GOT3 (cell line): ENCODE measurements at places on chromosomes 11 and 22.

DNA sequence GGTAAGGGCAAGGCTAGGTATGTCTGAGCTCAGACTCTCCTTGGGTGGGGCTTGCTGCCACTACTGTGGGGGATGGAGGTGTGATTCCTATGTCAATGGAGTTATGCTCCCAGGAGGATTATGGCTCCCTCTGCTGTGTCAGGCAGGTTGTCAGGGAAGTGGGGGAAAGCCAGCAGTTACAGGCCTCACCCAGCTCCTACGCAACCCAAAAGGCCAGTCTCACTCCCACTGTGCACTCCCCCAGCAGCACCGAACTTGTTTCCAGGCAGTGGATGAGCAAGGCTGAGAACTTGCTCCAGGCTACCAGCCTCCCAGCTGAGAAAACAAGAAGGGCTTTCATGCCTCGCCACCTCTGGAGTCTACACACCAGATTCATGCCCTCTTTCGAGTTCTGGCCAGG, 18.2 kb downstream of the C11orf91 start:
- no peak for DNase-seq

- DNase-seq: no peak
Observed at GRCh38 chr11:130431331-130431773, 2.9 kb upstream of the ADAMTS8 start.

- no peak for DNase-seq
Observed at GRCh38 chr11:62035293-62035692, 67.9 kb upstream of the FTH1 start.

DNA sequence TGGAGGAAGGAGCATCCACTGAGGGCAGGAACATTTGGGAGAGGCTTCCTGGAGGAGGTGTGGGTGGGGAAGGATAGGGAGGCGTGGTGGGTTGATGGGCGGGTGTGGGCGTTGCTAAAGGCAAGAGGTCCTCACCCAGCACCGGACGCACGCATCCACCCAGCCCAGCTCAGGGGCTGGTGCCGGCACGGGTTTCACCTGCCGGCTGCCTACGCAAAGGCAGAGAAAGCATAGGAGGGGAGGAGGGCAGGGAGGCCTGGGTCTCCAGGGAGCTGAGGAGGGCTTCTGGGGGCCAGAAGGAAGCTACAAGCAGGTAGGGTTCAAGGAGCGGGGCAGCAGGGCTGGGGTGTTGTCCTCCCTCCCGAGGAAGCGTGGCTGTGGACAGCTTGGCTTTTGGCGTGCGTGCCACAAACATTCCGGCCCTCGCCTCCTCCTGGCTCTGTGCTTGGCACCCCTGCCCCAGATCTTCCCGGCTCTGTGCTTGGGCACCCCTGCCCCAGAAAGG, 7.8 kb downstream of the SSH3 start:
- DNase-seq: no peak

GRCh38 chr22:50250555-50251476, at the start of gene HDAC10:
HDAC10 (minus strand) TSS chr22:50251265; CDS start chr22:50251032, 233 bp downstream.
- no peak for DNase-seq

GRCh38 chr11:130308059-130308458, 6.7 kb downstream of the ZBTB44 start:
- DNase-seq: no peak

DNA sequence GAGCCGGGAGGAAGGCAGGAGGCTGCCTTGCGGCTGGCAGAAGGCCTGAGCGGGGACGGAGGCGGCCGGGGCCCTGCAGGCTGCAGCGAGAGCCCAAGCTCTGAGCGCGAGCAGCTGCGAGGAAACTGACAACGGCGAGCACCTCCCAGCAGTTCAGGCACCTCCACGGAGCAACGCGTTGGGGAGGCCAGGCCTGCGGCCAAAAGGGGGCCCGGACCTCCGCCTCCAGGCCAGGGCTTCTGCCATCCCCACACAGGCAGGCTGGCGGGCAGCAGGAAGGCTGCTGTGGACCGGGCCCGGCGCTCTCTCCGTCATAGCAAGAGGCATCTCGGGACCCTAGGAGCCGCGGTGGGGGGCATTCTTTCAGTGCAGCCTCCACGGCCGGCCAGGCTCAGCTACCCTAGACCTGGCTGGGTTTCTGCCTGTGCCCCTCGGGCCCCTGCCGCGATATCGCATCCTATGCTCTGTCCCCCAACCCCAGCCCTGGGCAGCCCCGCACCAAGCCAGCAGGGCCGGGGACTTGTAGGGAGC, 22.9 kb upstream of the SLC22A12 start:
- no peak for DNase-seq

DNA sequence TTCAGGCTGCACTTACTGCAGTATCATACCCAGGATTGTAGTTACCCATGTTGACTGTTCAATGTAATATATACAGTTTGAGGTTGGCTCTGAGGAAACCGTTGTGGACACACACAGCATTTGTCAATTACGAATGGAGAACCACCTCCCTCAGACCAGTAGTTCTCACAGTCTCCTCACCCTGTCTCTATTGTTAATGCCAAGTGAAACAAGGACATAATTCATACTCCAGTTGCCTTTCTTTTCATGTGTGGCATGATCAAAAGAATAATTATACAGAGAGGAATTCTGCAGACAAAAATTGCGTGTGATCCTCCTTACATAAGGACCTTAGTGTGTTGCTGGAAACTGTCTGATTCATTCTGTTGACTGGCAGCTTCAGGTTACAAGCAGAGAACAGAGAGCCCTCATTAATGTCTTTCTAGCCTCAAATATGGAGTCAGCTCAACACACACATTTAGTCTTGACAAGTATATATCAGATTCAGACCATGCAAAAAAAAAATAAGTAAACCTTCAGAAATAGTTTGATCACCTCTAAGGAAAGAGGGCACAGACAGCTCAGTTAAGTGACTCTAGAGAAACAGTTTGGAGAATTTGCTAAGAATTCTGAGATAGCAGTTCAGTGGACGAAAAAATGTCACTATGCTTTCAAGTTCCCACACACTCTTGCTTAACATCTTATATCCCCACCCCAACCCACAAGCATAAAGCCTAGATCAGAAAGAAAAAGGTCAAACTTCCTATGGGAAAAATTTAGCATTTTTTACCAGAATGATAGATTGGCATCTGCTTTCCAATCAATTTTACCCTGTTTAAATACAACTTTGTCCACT, 96.1 kb downstream of the MAML2 start:
- DNase-seq: no peak

DNA sequence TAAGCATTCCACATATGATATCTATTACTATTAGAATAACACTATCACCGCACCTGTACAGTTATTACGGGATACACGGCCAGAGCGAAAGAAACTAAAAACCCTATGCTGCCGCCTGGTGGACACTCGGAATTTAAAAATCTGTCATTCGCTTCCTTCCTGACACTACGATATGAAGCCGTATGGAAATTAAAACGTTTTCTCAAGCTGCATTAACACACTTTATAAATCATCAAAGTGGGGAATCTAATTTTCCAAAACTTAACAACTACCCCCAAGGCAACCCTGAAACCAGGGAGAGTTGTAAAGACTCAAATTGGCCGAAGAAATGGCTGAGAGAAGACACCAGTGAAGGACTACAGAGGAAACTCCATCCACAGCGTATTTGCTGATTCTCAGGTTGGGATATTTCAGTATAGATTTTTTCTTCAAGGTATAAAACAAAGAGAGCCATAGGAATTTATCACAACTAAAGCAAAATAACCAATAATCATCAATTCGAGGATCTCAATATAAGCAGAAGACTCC, 1.4 kb downstream of the CCDC73 start:
- no peak for DNase-seq

- DNase-seq: no peak
Observed at GRCh38 chr11:7871056-7871455, 60.0 kb downstream of the OR10A6 start.

- DNase-seq: no peak
Observed at GRCh38 chr11:37612146-37612545, 1014.1 kb upstream of the RAG2 start.

DNA sequence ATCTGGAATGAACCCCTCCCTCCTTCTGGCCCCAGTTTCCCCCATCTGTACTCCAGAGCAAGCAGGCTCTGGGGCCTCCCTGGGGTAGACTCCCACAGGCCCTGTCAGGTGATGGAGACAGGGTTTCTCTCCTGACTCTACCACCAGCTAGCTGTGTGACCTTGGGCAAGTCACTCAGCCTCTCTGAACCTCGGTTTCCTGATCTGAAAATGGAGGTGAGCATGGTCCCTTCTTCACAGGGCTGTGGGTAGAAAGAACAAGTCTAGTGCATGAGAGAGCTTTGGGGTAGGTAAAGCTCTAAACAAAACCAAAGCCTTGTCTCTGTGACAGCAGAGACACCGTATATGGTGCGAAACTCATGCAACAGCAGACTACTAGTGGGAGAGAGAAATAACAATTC, 5.6 kb downstream of the CD5 start:
- no peak for DNase-seq

- DNase-seq: no peak
Observed at GRCh38 chr22:37211075-37211865, 1.0 kb downstream of the SSTR3 start.

- DNase-seq: no peak
Observed at GRCh38 chr22:20582171-20582511, 74.7 kb downstream of the MED15 start.

GRCh38 chr22:49201046-49201970, 626.4 kb downstream of the BRD1 start:
- DNase-seq: no peak

DNA sequence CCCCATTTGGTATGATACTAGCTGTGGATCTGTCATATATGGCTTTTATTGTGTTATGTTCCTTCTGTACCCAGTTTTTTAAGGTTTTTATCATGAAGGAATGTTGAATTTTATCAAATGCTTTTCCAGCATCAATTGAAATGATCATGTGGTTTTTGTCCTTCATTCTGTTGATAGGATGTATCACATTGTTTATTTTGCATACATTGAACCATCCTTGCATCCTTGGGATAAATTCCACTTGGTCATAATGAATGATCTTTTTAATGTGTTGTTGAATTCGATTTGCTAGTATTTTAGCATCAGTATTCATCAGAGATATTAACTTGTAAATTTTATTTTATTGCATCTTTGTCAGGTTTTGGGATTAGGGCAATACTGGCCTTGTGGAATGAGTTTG, 31.1 kb downstream of the TAF1D start:
- no peak for DNase-seq

DNA sequence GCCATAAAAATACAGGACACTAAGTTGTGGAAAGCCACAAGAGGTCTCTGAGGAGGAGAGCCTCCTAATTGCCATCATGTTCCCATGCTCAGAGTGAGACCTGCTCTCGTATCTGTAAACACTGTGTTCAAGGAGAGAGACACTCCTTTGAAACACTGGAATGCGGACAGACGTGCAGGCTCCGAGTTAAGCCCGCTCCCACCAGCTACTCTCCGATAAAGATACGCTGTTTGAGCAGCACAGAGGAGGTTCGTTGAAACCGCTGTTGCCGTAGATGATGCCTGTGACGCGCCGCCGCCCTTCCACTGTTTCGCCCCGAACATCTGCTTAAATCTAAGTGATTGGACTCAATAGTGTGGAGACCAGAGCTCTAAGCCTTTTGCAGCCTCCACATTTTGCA, 25.1 kb downstream of the NUP50 start:
- no peak for DNase-seq

GRCh38 chr22:26471522-26471921, 12.1 kb downstream of the HPS4 start:
- DNase-seq: no peak

DNA sequence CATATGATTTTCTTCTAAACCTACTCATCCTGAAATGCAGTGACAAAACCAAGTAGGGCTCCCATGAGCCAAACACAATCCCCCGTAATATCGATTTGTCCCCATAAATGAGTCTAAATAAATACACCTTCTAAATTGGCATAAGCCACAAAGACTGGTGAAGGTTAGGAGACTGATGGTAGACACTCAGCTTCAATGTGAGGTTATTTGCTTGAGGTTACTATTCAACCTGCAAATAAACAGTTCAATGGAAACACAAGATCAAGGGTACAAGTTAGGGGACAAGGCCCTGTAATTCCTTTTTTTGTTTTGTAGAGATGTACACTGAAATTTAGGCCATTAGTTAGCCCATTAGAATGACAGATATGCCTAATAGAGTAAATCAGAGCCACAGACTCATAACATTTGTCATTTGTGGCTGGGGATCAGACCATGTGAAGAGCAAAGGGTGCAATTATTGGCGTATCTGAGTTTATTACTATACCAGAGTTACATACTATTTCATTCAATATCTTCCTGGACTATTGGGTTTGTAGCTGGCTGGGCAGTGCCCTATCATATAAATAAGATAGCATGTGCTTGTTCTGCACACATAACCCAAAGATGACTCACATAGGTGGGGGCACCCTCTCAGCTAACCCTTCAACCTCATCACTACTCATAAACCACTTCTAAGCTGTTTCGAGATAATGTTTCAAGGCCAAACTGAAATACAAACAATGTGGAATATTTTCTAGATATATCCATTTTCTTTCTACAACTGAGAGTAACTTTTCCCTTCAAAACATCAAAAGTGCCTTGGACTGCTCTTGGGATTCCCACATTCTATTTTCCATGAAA, 695.3 kb downstream of the KCNA4 start:
- DNase-seq: no peak

GRCh38 chr11:109984634-109985289, 108.4 kb upstream of the ZC3H12C start:
- no peak for DNase-seq

DNA sequence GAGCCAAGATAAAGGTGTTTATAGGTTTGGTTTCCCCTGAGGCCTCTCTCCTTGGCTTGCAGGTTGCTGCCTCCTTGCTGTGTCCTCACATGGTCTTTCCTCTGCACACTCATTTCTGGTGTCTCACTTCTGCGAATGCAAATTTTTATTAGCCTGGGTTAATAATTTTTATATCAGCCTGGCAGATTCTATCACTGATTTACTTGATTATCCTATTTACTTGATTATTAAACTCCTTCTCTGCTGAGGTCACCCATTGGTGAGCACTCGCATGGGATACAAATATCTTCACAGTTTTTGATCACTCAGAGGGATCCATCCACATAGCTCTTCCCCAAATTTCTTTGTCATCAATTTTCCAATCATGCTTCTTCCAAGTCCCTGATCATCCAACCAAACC, 90.9 kb upstream of the IGLL5 start:
- DNase-seq: no peak

DNA sequence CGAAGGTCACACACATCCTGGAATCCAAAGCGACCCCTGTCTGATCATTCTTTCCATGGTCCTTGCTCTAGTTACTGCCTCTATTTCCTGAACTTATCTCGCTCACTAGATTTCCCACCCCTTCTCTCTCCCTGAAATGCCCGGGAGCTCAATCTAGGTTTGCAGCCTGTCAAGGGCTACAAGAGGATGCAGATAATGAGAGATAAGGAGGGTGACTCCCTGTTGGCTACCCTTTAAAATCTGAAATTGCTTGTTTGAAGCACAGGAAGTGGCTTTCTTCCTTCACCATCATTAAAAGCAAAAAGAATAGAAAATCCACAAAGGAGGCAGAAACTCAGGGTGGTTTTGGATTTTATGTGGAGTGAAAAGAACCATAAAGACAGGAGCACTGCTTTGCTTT, 13.0 kb upstream of the FLI1 start:
- no peak for DNase-seq

GRCh38 chr11:7555052-7555699, 41.4 kb downstream of the PPFIBP2 start:
- no peak for DNase-seq

- DNase-seq: no peak
Observed at GRCh38 chr11:3840004-3840869, 522 bp downstream of the RHOG start.
